ENCODE measurements at places on chromosomes 11 and 22. TPM values are rescaled to one million over a fixed set of nuclear protein-coding genes. Genes with fewer than 3 reads are reported as not detected.

SNX19 gene
- total RNA-seq = 87.5 TPM

DNA sequence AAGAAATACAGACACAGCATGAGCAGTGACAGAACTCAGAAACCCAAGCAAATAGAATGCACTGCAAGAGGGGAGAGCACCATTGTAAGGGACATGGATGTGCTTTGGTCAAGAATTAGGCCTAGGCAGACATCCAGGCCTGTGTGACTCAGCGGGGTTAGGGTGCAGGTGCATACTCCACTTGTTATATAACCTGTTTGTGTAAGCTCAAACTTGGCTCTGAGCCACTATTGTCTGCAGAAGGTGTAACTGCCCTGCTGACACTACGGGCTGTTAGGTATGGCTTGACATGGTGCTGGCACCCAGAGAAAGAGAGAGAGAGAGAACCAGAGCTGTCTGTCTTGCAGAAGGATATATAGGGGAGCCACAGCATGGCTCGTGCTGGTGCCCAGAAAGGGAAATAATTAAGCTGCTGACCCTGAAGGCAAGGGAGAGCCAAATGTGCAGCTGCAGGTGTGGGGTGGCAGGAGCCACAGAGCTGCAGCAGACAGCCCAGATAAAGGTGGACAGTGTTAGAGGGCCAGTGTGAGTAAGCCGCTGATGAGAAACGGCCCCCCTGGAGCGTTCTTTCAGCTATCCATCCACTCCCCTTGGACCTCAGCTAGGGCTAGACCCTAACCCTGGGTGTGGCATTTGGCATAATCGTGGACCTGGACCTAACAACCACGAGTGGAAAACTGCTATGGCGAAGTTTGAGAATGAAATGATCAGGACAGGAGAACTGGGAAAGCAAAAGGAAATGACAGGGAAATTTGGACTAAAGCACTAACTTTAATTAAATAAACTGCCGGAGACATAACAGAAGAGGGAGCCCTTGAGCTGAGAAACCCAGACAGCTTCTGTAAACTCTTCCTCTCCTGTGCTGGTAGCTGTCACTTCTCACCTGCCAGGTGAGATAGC is 253.0 kb upstream of the CCDC179 start:
- peak; percentile 70 for DNase-seq

- DNase-seq = no peak
Measured at GRCh38 chr11:19975414-19975990, 184.8 kb downstream of the DBX1 start.

- DNase-seq = no peak
Measured at GRCh38 chr11:121199516-121199915, 93.1 kb upstream of the SC5D start.

CHRM1 gene
- total RNA-seq = 0.96 TPM

CATSPER1 gene
- not detected for total RNA-seq

- no peak for DNase-seq
Measured at GRCh38 chr11:120819437-120820365, 204.2 kb upstream of the TBCEL start.

DNA sequence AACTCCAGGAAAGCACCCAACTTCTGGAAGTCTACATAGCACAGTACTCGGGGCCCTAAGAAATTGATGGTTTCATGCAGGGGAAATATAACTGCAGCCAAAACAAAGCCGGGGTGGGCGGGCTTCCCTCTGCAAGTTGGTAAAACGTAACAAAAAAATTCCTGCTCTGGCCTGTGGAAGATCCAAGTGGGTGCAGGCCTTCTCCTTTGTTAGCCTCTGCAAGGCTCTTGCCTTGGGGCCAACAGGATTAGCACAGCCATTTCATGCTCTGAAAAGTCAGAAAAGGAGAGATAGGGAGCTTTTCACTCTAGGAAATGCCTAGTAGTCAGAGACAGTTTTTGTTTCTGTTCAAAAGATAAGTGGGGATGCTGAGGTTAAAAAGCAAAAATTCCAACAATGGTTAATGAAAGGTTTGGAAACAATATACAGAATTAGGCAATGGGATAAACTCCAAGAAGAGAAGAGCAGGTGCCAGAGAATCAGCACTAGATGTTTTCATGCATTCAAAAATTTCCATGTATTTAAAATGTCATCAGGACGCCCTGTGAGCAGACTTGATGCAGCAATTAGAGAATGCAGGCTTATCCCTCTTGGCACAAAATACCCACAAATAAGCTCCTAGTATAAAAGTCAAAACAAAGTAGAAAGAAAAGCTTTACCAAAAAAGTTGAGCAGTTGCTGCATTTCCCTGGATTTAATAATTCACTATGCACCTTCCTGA is 72.3 kb upstream of the CHRM4 start:
- DNase-seq = no peak

DNA sequence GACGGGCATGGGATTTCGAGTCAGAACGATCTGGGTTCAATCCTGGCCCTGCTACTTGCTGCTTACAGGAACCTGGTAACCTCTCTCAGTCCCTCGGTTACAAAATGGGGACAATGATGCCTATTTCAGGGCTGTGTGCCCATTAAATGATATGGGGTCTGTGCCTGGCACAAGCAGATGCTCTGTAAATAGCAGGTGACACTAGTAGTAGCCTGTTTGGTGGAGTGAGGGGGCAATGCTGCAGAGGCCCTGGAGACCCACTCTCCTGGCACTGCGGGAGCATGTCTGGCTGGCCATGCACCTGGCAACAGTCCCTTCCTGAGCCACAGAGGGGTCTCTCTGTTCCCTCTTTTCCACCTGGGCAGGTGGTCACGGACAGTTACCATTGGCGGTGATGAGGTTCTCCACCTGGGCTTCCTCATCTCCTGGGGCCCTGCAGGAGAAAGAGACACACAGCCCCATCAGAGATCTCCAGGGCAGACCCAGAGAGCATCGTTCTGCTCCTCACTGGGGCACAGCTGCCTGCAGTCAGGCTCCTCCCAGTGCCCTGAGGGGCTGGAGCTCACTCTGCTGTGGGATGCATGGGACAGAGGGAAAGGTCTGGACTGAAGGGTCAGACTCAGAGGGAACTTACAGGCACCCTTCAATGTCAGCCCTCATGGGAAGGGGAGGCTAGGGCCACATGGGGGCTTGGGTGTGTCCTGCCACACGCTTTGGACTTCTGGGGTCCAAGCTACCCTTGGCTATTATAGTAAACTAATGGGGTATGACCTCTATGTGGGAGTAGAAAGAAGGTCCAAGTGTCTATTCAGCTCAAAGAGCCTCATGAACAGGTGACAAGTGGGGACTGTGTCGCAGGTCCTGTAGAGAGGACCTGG is 15.6 kb upstream of the FXYD2 start:
- DNase-seq = no peak

GRCh38 chr11:86446163-86446923 is 71.7 kb downstream of the CCDC81 start:
- DNase-seq = no peak

KBTBD3 gene
- 5.2 TPM for total RNA-seq

DNA sequence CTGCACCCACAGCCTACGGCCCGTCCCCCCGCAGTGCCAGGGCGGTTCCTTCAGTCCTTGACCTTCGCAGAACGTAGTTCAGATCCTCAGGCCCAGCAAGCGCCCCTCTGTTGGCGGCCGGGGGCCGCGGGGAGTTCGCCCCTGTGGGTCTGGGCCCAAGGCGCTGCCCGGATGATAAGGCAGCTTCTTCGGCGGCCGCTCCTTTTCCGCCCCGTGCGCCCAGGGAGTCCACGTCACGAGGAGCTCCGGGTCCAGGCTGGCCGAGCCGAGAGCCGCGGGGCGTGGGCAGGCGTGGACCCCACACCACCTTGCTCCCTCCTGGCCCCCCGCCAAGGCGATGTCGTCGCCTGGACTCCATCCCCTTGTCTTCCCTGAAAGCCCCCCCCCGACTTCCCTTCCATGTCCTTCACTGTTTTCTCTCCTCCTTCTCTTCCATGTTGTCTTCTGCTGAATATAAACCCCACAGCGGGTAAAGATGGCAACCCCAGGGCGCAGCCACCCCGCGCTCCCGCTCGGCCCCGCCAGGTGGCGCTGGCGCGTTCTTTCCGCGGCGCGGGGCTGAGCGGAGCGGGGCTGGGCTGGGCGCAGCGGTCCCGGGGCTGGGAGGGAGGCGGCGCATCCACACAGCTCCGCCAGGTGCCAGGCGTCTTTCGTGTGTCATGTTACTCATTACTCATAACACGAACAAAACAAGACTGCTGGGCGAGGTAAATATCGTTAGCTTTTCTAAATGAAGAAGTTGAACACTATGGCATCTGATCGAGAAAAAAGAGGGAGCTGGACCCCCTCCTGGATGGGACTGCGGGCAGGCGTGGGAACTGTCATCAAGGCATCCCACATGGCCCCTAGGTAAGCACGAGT is 321.0 kb downstream of the NTM start:
- DNase-seq = no peak

C11orf52 gene
- total RNA-seq = 7.7 TPM

All from mucosa of descending colon (tissue), 3 donors.